ENCODE measurements at places on chromosomes 2 and 18. TPM values are rescaled to one million over a fixed set of nuclear protein-coding genes. Genes with fewer than 3 reads are reported as not detected.

DNA sequence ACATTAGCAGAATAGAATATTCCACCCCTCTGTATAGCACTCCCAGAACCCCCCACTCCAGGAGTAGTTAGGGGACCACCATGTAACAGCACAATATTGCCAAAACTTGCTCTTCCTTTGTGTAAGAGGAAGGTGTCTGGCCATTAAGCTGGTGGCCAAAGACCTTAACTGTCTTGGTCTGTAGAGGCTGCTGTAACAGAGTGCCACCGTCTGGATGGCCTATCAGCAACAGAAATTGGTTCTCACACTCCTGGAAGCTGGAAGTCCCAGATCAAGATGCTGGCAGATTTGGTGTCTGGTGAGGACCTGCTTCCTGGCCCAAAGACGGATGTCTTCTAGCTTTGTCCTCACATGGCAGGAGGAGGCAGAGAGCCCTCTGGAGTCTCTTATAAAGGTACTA, 61.6 kb upstream of the TGFA start:
- no peak for DNase-seq

The NYAP2 gene
- 0.04 TPM for total RNA-seq

The REEP1 gene
- 0.45 TPM for total RNA-seq

- no peak for DNase-seq
Observed at GRCh38 chr18:11520536-11520935, 88.9 kb upstream of the SLC35G4 start.

The LHCGR gene
- total RNA-seq, result not detected

DNA sequence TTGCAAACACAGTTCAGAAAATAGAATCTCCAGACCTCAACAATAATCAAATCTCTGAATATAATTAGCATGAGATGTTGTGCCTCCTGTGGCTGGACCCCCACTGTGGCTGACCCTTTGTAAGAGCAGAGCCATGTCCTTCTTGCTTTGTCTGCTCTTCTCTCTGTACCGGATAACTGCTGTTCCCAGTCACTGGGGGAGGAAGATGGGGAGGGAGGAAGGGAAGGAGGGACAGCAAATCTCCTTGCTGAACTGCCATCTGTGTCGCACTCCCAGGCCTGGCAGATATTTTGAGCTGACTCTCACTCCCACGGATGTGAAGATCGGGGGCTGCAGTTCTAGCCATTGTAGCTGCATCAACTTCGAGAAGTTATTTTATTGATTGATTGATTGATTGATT, 319.0 kb upstream of the CXCR4 start:
- DNase-seq, result no peak

The AGXT gene
- total RNA-seq, result not detected

- no peak for DNase-seq
Observed at GRCh38 chr18:79901665-79902064, 49.8 kb downstream of the SLC66A2 start.

The SPTBN1 gene
- 117 TPM for total RNA-seq

The GPR35 gene
- 7.9 TPM for total RNA-seq

- no peak for DNase-seq
Observed at GRCh38 chr18:73579698-73580097, 567.9 kb downstream of the FBXO15 start.

The ADD2 gene
- 76.0 TPM for total RNA-seq

GRCh38 chr18:12315911-12316310, 7.9 kb downstream of the TUBB6 start:
- DNase-seq, result no peak

DNA sequence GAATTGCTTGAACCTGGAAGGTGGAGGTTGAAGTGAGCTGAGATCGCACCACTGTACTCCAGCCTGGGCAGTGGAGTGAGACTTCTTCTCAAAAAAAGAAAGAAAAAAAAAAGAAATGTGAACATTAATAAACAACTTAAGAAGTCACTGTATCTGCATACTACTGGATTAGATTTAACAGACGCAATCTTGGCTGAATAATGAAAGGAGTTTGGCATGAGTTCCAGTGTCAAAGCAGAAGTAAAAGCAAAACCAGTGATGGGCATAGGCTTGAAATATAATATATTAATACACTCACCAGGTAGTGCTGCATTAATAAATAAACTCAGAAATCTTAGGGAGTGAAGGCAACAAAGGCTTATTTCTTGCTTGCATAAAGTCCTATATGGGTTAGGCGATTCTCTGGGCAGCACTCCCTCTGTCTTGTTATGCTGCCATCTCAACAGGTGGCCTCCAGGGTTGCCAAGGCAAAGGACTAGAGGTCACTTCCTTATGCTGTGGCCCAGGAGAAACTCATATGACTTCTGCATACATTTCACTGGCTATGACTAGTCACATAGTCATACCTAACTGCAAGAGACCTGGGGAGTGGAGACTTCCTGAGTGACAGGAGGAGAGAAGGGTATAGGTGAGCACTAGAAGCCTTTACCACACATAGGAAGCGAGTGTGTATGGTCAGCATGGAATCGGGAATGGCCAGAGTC, 296.2 kb upstream of the SPRED2 start:
- DNase-seq, result no peak

DNA sequence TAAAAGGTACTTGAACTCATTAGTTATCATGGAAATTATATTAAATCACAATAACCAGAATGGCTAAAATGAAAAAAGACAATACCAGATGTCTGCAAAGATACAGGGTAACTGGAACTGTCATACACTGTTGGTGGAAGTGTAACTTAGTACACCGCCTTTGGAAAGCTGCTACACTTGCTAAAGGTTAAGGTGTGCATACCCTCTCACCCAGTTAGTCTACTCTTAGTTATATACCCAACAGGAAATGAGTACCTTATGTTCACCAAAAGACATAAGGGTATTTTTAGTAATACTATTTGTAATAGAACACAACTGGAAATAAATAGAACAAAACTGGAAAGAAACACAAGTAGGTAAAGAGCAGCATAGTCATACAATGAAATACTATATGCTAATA, 155.8 kb upstream of the THUMPD2 start:
- no peak for DNase-seq

GRCh38 chr2:160434254-160434948, 59.2 kb downstream of the RBMS1 start:
- no peak for DNase-seq

The TUBA3E gene
- not detected for total RNA-seq

GRCh38 chr2:15664273-15665066, 72.8 kb downstream of the DDX1 start:
- no peak for DNase-seq

DNA sequence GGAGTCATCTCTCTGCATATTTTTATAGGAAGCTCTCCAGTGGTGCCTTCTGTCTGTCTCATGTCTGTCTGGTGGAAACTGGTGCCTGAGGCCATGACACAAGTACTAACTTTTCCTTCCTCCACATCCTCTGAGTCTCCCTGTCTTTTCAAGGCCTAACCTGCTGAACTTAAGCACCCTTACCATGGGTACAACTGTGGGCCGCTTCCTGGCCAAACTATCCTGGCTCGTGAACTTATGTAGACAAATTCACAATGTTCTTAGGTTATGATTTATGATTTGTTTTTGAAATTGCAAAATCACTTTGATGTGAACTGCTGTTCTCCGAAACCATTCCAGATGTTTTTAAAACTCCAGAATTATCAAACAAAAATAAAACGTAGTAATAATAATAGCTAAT, 804.5 kb upstream of the POU3F3 start:
- no peak for DNase-seq

The TUBB6 gene
- 16.7 TPM for total RNA-seq

- DNase-seq, result no peak
Observed at GRCh38 chr2:200225951-200226350, 80.5 kb upstream of the SPATS2L start.

- DNase-seq, result no peak
Observed at GRCh38 chr18:362311-363290, 94.8 kb upstream of the THOC1 start.

GRCh38 chr2:8036366-8036765, 645.5 kb upstream of the ID2 start:
- no peak for DNase-seq

- DNase-seq, result no peak
Observed at GRCh38 chr2:64019975-64020528, 824 bp upstream of the VPS54 start.

DNA sequence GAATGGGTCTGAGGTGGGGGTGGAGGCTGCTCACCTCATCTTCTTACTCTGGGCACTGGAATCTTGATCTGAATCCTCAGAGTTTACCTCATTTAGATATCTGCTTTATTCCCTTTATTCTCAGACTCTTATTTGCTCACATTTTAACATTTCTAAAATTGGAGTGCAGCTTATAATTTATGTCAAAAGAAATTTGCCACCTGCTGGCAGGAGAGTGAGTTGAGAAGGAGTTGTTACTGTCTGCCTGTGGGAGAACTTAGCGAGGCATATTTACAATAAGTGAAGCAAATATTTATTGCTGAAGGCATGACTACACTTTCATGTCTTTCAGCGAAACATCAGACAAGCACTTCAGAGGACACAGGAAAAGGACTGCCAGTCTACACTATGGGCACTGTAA, 16.4 kb upstream of the KIAA2012 start:
- no peak for DNase-seq

The NEU4 gene
- 1.2 TPM for total RNA-seq

GRCh38 chr2:97963880-97964279, 31.9 kb downstream of the TMEM131 start:
- DNase-seq, result no peak

DNA sequence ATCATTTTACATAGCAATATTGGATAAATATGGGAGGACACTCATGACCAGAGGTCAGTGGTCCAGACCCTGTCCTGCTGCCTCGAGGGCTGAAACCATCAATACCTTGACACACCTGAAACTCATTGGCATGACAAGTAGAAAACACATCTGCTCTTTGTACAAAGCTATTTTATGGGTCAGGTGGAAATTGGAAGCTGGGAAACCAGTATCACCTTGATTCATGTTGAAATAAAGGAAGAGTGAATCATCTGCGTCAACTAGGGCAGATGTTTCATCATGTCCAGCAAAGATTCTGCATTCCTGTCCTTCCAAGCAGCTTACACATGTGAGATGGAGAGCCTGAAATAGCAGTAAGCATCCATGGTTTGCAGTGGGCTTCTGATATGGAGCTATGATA, 80.0 kb upstream of the ERBB4 start:
- no peak for DNase-seq

DNA sequence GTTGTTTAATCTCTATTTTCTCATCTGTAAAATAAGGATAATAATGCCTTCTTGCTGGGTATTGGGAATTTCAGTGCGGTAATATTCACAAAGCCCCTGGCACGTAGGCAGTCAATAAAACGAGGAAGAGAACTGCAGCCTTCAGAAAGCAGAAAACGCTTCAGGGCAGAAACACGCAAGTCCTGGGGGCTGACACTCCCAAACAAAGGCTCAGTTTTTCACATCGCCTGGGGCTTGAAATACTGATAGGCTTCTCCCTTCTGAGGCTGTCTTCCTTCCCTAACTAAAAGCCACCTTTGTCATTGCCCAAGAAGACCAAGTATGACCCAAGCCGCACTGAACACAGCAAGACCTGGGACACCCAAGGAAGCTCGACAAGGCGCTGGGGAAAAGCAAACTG, 32.4 kb downstream of the TMEM177 start:
- DNase-seq, result no peak

- no peak for DNase-seq
Observed at GRCh38 chr2:149666809-149667320, 79.3 kb upstream of the MMADHC start.

DNA sequence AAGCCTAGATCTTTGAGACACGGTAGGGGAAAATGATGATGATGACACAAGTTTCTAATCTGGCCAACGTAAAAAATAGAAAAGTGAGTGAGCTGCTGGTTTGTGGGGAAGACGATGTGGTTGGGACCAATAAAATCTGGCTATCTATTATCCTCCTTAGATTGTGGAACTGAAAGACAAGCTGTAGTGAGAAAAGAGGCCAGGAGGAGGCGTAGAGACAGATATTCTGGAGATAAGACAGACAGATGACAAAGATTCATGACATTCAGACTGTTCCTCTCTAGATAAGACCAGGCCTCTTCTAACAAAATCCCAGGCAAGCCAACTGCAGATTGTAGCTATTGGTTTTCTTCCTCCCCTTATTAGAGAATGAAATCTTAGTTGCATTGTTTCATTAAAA, 376.3 kb upstream of the UBE2E3 start:
- no peak for DNase-seq
